Activated CD4-positive, alpha-beta T cell treated with anti-CD3 and anti-CD28 coated beads, Interleukin-2, amount 10 ng/mL, durations not matched to agents 7 days and 5 days (primary cell): ENCODE measurements at places on chromosomes 12 and 14.

GRCh38 chr14:30252783-30253674 is 305.9 kb upstream of the G2E3 start:
- DNase-seq: no peak

- DNase-seq: no peak
These were observed 225.0 kb upstream of the GRIP1 start for GRCh38 chr12:66903782-66904396.

GRCh38 chr12:12447236-12447635 is 90.4 kb downstream of the BORCS5 start:
- no peak for DNase-seq

- no peak for DNase-seq
These were observed 32.6 kb downstream of the PELI2 start for GRCh38 chr14:56150645-56151345.

DNA sequence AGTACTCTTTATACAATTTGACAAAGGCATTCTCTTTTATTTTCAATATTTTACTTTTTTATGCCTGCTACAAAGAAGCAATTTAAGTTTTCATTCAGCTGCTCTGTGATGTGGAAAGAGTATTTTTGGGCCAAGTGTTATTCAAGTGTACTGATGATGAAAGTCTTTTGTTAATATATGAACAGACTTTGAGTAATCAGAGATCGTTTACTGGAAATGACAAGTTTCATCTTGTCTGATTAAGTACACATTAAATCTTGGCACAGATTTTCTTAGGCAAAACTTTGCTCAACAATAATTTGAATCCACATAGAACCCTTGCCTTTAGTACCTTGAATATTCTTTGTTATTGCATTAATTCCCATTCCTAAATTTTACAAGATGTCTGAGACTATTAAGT is 13.3 kb upstream of the PZP start:
- DNase-seq: no peak

- DNase-seq: no peak
These were observed 111.8 kb downstream of the PRKCH start for GRCh38 chr14:61433169-61433568.

DNA sequence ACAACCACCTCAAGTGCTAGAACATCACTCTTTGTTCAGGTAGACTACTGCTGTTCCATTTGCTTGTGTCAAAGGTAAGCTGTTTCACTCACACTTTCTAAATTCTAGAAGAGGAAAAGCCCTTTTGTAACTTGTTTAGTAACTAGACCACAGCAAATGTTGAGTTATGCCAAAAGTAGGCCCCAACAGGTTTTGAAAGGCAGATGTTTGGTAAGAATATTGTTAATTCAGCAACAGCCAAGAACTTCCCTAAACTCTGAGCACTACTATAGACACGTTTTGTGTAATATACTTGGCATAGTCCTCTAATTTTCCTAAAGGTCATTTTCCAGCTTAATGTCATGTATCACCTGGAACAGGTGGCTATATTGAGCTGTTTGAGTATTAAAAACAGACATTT is 79.0 kb downstream of the DCAF5 start:
- DNase-seq: no peak

GRCh38 chr12:60035835-60036234 is 440.0 kb downstream of the SLC16A7 start:
- no peak for DNase-seq

DNA sequence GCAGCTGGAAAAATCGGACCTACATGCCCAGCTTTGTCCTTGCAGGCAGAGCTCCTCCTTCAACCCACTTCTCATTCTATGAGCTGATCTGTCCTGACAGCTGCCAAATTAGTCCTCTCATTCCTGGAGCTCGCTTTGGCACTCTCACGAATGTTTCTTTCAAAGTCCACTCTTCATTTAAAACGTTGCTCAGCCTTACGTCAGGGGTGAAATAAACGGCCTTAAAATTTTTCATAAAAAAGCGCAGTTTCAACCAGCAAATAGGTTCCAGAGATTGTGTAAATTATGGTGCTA is 120.9 kb upstream of the HIF1A start:
- DNase-seq: no peak

DNA sequence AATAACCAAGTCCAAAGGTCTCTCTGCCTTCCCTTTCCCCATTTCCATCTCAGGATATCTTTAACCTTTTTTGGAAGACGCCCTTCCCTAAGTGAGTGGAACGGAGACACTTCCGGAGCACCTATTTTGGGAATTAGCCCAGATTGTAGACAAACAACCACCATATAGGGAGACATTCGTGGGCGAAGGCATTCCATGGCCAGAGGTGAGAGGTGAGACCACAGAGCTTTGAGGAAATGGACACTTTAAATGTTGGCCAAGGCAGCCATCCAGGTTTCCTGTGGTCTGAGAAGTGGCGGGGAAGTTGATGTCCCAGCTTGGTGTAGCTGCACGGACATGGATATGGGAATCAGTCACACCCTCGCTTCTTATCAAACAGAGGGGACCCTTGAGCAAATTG is 69.4 kb upstream of the BDKRB2 start:
- no peak for DNase-seq

GRCh38 chr14:105894125-105894977 is 368.0 kb downstream of the TMEM121 start:
- DNase-seq: no peak

DNA sequence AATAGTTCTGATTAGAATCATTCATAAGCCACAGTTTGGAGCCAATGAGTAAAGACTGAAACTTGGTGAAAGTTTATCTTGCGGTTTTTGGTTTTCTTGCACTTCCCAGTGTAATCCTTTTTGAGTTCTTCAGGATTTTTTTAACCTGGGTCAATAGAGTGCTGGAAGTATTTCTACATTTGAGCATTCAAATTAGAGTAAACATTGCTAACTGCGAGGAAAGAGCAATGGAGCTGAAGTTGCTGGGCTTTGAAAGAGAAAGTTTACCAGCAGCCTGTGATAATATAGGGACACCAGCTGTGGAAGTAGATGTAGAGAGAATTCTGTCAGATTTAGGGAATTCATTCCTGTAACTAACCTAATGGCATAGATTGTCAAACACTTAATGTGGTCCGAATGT is 30.3 kb downstream of the ANO6 start:
- no peak for DNase-seq

GRCh38 chr12:117580718-117581062 is 219.3 kb upstream of the NOS1 start:
- no peak for DNase-seq

DNA sequence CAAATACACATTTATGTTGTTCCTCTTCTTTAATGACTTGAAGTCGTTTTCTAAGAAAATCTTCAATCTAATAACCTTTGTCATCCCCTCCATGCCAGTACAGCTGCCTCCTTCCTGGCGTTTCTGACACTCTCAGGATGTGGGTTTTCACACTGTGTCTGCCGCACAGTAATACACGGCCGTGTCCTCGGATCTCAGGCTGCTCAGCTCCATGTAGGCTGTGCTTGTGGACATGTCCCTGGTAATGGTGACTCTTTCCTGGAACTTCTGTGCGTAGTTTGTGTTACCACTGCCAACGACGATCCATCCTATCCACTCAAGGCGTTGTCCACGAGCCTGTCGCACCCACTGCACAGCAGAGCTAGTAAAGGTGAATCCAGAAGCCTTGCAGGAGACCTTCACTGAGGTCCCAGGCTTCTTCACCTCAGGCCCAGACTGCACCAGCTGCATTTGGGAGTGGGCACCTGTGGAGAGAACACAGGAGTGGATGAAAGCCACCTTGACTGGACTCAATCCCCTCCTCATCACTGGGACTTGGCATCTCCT is 1095.9 kb downstream of the TMEM121 start:
- DNase-seq: peak; percentile 47

- DNase-seq: no peak
These were observed 424 bp downstream of the IGF1 start for GRCh38 chr12:102479939-102480338.

DNA sequence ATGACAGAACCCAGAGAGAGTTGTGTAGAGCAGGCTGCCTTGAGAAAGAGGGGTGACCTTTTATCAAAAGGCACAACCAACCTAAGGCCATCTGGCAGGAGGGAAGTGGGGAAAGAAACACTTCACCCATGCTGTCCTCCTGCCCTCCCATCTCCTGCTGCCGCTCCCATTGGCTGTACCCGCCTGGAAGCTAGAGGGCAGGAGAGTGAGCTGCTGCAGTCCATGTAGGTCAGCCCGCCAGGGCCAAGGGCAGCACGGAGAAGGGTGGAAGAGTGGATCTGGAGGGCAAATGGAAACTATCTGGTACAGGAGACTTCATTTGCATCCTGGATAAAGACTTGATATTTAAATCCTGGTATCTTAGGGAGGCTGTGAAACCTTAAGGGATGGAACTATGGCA is 11.5 kb upstream of the CABP1 start:
- DNase-seq: no peak
